Hematopoietic multipotent progenitor cell treated with erythropoietin and hydrocortisone succinate and interleukin-3 and kit ligand, for 15 days (in vitro differentiated cells): ENCODE measurements at places on chromosomes 16 and 17.

DNA sequence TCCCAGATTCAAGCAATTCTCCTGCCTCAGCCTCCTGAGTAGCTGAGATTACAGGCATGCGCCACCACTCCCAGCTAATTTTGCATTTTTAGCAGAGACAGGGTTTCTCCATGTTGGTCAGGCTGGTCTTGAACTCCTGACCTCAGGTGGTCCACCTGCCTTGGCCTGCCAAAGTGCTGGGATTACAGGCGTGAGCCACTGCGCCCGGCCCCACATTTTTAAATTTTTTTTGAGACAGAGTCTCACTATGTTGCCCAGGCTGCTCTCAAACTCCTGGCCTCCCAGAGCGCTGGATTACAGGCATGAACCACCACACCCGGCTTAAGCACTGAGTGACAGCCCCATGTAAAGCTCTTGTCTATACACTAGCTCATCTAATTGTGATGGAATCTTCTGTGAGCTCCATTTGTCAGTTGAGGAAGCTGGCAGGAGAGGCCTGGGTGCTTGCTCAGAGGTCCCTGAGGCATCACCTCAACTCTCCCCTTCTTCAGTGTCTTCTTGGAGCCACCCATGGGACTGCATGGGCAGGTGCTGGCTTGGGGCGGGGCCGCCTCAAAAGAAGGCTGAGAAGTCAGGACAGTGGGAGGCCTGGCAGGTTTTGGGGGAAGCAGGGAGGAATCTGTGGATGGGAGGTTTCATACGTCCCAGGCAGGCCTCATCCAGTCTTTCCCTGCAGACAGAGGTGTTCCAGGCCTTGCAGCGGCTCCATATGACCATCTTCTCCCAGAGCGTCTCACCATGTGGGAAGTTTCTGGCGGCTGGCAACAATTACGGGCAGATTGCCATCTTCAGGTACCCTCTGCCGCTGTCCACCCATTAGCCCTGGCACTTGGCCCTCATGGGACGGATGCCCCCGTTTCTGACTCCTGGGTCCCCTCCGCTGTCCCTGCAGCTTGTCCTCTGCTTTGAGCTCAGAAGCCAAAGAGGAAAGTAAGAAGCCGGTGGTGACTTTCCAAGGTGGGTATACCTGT, 1.5 kb downstream of the THOC6 start:
- DNase-seq: no peak

- no peak for DNase-seq
Observed at GRCh38 chr17:33183487-33184026, 109.5 kb downstream of the ASIC2 start.

DNA sequence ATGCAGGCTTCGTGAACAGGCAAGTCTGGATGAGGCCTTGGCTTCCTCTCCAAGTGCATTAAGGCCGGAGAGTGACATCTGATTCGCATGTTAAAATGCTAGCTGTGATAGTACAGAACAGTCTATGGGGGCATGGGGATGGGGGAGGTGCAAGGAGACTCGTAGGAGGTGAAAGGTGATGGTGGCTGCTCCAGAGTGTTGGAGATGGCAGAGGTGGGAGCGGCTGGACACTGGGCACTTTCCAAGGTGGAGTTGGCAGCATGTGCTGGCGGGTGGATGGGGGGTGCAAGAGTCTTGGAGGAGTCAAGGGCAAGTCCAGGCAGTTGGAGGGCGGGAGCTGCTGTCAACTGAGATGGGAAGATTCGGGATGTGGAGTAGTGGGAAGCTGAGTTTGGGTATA, 350.9 kb upstream of the TNRC6C start:
- DNase-seq: no peak

DNA sequence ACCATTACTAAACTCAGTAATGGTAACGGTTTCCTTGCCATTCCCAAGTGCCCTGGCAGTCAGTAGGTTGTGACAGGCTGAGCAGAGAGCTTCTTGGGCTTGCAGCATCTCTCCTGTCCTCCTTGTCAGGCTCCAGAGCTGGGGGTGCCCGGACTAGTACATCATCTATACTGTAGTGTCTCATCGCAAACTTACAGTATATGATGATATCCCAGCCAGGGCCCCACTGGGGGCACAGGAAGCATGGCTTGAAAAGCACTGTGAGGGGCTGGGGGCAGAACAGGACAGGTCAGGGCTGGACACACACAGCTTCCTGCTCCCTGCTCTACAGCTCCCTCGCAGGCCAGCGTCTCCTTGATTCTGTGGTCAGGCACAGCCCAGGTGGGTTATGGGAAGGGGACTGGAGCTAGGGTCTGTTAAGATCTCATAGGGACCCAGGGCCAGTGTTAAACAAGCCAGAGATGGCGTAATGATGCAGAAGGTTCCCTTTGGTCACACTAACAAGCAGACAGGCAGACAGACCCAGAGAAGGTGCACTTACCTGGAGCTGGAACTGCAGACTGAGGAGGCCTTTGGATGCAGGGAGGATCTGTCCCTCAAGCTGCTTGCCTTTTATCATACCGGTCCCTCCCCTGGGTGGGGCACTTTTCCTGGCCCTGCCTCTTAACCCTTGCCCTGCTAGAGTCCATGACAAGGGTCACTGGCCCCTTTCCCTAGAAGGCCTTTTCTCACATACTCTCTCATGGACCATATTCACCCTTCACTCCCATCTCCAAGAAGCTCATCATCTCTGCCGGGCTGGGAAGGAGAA, 6.8 kb downstream of the ERAL1 start:
- peak; percentile 90 for DNase-seq

DNA sequence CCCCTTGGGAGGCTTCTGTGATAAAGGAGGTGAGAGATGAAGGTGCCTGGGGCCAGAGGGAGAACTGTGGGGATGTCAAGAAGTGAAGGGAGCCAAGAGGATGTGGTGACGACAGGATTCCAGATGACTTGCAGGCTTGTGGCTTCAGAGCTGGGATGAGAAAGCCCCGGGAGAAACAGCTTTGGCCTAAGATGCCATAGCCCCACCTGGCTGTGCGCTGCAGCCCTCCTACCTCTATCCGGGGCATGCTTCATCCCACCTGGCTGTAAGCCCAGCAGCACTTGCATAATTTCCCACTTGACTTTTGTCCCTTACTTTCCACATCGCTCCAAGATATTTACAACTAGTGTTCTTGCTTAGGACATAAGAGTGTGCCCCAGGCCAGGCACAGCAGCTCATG, 29.3 kb downstream of the GINS3 start:
- DNase-seq: no peak

GRCh38 chr17:49223517-49224197, 6.9 kb downstream of the PHOSPHO1 start:
- peak; percentile 77 for DNase-seq

DNA sequence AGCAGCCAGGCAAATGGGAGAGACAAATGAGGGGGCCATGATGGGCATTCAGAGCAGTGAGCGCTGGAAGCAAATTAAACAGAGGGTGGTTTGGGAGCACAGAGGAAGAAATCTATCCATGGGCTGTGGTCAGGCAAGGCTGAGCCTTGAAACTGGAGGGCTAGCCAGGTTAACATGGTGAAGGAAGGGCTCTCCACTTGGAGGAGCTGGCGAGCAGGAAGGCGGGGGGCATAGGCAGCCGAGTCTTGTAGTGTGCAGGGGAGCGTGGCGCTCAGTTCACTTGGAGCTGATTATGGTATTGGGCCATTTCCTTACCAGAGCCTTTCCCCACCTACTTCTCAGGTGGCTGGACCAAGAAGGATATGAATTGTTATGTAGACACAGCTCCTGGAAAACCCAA, 189.7 kb downstream of the SNX29 start:
- no peak for DNase-seq

GRCh38 chr17:46194393-46195216, 1.4 kb upstream of the KANSL1 start:
- DNase-seq: peak; percentile 79

- no peak for DNase-seq
Observed at GRCh38 chr17:36697903-36698530, 96.6 kb downstream of the MRM1 start.

DNA sequence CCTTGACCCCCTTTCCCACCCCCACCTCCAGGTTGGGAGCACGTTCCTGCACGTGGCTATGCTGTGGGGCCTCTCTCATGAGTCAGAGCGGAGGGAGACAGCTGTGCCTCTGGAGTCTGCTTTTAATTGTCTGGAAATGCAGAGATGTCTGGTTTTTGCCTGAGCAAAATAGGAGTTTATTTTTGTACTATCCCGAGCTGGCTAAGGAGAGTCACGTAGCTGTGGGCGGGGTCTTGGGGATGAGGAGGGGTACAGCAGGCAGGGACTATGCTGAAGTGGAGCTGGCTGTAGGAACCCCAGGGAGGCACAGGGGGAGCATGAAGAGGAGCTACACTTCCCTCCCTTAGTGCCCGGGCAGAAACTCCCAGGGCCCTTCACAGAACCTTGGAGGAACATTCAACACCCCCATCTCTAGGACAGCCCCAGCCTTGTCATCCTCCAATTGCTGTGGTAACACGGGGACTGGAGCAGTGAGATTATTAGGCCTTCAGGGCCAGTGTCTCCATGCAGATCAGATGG, 44.7 kb upstream of the LGALS9 start:
- DNase-seq: peak; percentile 71

GRCh38 chr16:85622683-85623082, 9.6 kb downstream of the GSE1 start:
- no peak for DNase-seq

- DNase-seq: peak; percentile 8
Observed at GRCh38 chr16:57245472-57246113, 534 bp downstream of the ARL2BP start.

- no peak for DNase-seq
Observed at GRCh38 chr16:89697616-89698331, 3.7 kb downstream of the SPATA2L start.

DNA sequence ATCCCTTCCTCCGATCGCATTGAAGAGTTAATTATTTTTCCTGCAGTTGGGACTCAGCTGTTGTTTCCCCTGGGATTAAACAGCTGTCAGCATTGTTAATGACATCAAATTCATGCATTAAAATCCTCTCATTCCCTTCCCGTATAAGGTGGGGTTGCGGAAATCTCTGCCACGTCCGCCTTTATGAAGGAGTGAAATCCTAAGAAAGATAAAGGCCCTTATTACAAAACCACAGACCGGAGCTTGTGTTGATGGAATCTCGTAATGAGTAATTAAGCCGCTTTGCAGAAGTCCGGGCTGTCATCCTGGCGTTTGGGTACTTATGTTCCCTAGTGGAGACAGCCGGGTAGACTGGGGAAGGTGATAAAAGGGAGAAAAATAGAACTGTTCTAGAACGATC, 627.6 kb downstream of the MAF start:
- no peak for DNase-seq

- no peak for DNase-seq
Observed at GRCh38 chr16:81319221-81319912, 4.6 kb downstream of the GAN start.

GRCh38 chr16:81826523-81826922, 47.4 kb downstream of the PLCG2 start:
- DNase-seq: no peak

DNA sequence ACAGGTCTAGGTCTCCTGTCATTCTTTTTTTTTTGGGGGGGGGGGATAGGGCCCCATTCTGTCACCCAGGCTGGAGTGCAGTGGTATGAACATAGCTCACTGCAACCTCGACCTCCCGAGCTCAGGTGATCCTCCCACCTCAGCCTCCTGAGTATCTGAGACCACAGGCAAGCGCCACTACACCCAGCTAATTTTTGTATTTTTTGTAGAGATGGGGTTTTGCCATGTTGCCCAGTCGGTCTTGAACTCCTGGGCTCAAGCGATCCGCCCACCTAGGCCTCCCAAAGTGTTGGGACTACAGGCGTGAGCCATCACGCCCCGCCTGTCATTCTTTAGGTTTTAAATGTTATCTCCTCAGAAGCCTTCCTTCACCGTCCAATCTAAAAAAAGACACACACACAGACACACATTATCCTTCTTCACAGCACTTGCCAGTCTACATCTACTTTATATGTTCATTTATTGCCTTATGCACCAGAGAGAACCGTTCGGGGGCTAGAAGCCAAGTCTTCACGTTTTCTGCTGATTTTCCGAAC, 694 bp downstream of the MRPL27 start:
- DNase-seq: no peak

DNA sequence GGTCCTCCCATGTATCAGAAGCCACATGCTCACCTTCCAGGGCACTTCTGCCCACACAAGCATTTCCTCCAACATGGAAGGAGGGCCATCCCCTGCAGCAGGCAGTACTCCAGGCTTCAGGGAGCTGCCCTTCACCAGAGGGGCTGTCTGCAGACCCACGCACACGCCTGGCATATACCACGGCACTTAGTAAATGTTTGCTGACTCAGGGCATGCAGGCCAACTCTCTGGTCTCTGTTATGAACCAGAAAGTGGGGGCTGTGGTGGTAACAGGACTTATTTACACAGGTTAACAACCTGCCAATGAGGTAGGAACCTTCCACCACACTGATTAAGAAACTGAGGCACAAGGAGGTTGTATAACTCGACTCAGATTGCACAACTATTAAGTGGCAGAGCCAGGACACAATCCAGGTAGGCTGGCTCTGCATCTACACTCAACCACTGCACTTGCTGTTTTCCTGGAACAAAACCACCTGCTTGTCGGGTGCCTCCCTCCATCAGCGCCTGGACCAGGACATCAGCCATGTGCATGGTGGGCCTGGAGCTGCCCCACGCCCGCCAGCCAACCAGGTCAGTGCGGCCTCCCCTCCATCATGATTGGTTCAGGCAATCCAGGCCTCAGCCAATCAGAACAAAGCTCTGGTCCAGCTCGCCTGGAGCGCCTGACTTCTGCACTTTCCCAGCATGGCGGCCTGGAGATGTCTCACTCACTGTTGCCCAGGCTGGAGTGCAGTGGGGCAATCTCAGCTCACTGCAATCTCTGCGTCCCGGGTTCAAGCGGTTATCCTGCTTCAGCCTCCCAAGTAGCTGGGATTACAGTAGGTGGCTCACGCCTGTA, 19.2 kb downstream of the ACTG1 start:
- no peak for DNase-seq

GRCh38 chr17:79027925-79028491, 4.0 kb downstream of the C1QTNF1 start:
- DNase-seq: no peak

- no peak for DNase-seq
Observed at GRCh38 chr17:55040611-55041010, 72.0 kb downstream of the STXBP4 start.

DNA sequence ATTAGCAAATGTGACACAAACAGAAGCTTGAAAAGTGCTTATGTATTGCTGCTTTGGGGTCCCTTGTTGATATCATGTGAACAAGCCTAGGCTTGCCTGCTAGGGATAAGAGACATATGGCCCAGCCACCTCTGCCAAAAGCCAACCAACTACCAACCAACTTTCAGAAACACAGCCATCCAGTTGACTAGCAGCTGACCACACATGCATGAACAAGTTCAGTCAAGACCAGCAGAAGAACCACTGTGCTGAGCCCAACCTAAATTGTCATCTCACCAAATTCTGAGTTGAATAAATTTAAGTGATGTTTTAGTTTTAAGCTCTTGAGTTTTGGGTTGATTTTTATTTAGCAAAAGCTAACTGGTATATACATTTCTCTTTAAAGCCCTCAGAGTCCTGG, 3.5 kb downstream of the ERN2 start:
- DNase-seq: no peak
